ENCODE measurements at places on chromosomes 6 and 20.

DNA sequence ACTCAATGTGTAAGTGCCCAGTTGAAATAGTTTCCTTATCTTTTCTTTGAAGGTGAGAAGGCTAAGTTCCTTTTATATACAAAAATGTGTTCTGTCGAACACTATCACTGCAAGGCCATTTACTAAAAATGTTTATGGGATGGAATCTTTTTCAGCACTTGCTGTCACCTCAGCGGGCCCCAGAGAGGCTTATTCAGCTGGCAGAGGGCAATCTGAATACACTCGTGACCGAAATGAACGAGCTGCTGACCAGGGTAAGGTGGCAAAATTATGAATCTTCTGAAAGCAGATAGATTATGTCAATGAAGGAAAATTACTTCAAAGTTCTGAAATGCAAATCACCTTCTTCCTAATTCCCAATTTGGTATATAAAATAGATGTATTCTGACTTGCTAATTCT, 340.2 kb downstream of the ARHGAP18 start:
- no peak for DNase-seq

DNA sequence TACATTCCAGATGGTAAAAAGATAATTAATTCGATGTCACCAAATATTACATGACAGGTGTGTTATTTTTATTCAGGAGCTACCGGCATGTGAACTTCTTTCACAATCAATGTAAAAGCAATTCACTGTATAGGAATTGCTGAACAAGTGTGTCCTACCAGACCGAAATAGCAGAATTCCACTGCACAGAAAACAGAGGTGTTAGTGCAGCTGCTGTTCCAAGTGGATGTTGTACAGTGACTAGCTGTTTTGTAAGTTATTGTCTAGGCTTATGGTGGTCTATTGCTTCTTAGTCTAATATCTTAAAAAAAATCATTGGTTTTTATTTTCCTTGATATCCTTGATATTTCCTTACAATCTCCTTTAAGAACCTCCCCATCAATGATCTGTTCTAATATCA, 107.4 kb downstream of the COL19A1 start:
- no peak for DNase-seq

DNA sequence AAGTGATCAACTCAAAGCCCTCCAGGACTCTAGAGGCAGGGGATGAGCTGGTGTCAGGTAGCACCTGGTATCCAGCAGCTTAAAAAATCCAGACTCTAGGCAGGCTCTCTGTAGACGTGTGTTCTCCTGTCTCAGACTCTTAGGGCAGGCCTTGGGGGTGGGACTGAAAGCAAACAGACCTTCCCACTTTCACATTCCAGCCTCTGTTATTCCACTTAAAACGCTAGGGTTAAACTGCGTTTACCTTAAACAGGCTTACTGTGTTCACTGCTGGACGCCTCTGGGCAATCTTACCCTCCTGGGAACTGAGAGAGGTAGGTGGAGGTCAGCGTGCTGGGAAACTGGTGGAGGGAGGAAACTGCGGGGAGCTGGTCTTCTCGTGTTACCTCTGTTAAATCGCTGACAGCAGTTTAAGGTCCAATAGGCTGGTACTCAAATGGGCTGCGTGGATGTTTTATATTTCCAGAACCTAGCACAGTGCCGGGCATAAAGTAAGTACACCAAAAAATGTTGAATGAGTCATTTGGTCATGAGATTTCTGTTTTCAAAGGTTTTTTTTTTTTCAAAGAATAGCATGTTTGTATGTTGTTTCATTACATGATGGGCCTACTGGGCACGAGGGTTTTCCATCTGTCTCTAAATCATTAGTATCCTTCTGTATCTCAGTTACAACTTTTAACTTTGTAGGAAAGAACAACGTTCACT, at the start of gene GCNT2:
TSS of gene GCNT2 (plus strand) at position 248 of the 705 bp plus-strand sequence. CDS start 7,561 bp downstream, outside the sequence.
- DNase-seq: no peak

DNA sequence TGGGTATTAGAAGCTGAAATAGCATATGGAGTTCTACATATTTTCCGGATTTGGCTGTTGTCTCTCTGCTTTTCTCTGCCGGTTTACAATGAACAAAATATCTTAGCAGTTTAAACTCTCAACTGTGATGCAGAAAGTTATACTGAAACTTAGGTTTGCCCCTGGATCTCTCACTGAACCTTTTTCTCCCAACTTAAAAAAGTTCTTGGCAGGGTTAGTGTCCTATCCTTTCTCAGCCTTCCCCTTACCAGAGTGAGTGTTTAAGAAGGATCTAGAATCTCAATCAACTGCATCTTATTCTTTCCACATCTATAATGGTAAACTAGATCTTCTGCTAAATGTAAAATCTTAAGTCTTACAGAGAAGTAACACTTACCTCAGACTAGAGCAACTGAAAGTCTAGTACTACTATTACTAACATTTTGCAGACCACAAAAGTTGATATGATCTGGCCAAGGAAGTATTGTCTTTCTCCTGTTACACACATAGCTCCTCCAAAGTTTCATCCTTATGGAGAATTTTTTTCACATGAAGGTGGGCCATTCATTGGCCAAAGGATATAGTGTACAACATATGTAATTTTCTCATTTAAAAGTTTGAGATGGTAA, 392.3 kb upstream of the RUNX2 start:
- no peak for DNase-seq

- DNase-seq: no peak
These were observed 84.9 kb upstream of the SCAF8 start for GRCh38 chr6:154648188-154648887.

- peak; percentile 23 for DNase-seq
These were observed 7.8 kb downstream of the UBE3D start for GRCh38 chr6:83057705-83058321.

- DNase-seq: no peak
These were observed 10.9 kb downstream of the GOPC start for GRCh38 chr6:117591405-117591804.

GRCh38 chr20:36377348-36378326, 71.5 kb downstream of the DLGAP4 start:
- DNase-seq: no peak

- DNase-seq: no peak
These were observed 182.8 kb downstream of the GRM1 start for GRCh38 chr6:146211646-146212045.

GRCh38 chr6:28867086-28867409, 56.7 kb downstream of the TRIM27 start:
- no peak for DNase-seq

DNA sequence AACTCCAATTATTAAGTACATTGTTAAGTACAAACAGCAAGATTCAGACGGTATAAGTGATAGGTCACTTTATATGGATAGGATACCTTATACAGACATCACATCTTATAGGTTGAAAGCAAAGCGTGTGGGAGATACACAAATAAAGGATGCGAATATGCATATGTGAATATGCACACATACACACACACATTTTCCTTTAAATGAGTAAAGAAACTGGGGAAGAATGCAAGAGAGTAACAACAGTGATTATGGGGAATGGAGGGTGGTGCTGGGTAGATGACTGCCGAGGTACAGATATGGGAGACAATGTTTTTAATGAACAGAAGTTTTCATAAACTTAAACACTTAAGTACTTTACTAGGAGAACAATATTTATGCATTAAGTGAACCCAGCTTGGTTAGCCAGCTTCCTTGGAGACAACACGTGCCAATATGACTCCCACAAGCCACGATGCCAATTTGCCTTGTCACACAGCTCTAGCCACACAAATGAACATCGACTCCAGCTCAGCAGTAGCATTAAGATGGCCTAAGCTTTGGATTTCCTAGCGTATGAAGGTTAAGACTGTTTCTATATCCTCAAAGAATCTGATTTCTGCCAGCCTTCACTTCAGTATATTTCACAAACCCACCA, 96.6 kb downstream of the EPB41L2 start:
- no peak for DNase-seq

DNA sequence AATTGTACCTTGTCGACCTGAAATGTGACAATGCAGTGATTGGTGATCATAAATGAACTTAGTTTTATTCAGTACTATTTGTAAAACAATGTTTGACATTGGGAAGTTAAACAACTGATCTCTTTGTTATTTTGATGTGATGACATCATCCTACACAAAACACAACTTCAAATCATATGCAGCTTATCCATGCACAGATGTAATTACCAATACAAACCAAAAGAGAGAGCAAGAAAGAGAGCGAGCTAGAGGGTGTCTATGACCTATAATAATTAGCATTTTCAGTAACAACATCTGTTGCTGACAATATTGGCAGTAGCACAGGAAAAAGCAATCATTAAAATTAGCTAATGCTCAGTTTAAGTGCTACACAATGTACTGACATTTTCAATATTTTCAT, 320.9 kb downstream of the UTRN start:
- DNase-seq: no peak

DNA sequence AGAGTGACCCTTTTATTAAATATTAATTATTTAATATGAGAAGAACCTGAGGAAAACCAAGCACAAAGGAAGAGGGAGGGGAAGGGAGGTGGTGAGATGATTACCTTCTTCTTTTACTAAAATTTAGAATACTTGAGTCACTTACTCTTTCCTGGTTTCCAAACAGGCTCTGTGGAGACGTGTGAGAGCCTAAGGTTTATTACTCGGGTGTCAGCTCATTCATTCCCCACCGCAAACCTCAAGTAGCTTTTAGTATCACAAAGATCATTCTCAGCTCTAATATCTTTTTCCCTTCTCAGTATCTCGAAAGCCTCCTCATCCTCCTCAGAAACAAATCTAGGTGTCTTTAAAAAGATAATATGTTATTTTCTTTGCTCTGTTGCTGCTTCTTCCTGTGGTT, 497.2 kb upstream of the JARID2 start:
- DNase-seq: no peak

- DNase-seq: no peak
These were observed 23.5 kb downstream of the UCKL1 start for GRCh38 chr20:63932606-63933160.

DNA sequence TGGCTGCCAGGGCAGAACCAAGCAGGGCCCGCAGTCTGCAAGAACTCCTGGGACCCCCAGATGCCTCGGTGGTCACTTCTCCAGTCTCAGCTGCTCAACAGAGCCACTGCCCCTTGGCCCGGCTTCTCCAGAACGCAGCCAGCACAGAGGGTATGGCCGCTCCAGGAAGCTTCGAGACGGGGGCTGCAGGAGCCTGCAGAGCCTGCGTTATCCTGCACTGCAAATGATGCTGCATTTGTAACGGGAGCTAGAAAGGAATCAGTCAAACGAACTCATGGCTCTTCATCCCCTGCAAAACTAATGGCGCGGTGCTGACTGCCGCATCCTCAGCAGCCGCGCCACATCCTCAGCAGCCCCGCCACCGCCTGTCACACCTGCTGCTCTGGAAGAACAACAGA, 254.9 kb downstream of the TAF4 start:
- DNase-seq: no peak

DNA sequence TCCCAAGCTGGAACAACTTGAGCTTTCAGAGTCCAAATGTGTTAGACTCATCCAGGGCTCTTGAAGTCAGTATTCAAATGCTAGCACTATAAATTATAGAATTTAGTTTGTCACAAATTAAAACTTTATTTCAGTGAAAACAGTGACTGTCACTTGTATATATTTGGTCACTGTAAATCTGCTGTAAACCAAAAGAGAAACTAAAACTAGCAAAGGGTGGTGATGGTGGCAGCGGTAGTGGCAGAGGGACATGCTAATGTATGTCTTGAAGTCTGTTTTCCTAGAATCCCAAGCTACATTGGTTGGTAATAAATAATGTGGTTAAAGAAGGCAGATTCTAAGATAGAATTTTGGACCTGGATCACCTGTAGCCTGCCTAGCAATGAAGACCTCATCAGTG, 140.4 kb upstream of the CENPW start:
- DNase-seq: no peak

- no peak for DNase-seq
These were observed 50.7 kb downstream of the TGM2 start for GRCh38 chr20:38114353-38114791.

- DNase-seq: no peak
These were observed 731 bp downstream of the TUBB2B start for GRCh38 chr6:3226481-3227362.

- DNase-seq: no peak
These were observed 135.8 kb upstream of the NEDD9 start for GRCh38 chr6:11368264-11368663.

GRCh38 chr6:84278321-84278998, 51.0 kb upstream of the CEP162 start:
- DNase-seq: no peak

DNA sequence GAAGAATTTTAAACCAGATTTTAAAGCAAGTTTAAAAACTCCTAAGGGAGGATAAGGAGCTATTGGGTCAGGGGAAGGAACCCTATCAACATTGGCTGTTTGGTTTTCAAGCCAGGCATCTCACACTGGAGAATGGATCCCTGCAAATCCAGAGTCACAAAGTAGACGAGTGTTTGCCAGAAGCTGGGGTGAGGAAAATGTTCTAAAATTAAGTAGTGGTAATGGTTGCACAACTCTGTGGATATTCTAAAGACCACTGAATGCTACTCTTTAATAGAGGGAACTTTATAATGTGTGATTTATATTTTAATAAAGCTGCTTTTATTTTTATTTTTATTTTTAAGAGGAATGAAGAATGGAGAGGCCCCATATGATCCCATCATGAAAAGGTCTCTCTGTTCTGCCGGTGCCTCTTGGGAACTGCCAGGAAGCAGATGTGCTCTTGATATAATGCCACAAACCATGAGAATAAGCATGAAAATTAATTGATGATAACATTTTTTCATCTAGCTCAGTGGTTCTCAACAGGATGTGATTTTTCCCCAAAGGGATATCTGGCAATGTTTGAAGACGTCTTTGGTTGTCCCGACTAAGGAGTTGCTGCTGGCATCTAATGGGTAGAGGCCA, 379.0 kb upstream of the CNR1 start:
- DNase-seq: no peak

GRCh38 chr6:104301951-104302350, 557.8 kb downstream of the HACE1 start:
- DNase-seq: no peak

- DNase-seq: no peak
These were observed 98.1 kb downstream of the FAM120B start for GRCh38 chr6:170404697-170405096.

DNA sequence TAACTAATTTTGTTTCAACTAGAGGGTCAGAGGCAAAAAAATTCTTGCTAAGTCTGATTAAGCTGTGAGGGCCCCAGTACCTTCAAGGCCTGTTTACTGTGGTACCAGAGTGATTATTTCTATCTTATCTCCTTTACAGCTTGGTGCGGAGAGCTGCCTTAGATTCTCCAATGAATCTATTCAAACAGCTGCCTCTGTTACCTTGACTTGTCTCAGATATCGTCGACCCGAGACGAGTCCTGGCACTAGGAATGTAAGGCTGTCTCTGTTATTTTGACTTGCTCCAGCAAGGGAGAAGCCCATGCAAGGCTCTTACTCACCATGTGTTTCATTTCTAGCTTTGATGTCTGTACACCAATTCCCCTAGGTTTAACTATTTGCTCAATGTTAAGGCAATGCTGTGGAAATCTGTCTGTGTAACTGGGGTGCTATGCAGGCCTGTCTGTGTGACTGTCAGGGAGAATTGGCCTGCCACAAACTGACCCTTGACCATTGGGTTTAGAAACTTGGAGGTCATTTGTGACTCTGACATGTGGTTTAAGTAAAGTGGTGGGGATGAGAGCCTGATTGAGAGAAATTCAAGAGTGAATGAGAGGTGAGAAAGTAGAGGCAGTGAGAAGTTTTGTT, 10.4 kb upstream of the FKBPL start:
- no peak for DNase-seq
